Psoas muscle (tissue), 8 donors: ENCODE measurements at places on chromosomes 2 and 18. TPM values are rescaled to one million over a fixed set of nuclear protein-coding genes. Genes with fewer than 3 reads are reported as not detected.

GRCh38 chr2:95346231-95346737 is 49.1 kb downstream of the KCNIP3 start:
- peak; percentile 80 for DNase-seq

DNA sequence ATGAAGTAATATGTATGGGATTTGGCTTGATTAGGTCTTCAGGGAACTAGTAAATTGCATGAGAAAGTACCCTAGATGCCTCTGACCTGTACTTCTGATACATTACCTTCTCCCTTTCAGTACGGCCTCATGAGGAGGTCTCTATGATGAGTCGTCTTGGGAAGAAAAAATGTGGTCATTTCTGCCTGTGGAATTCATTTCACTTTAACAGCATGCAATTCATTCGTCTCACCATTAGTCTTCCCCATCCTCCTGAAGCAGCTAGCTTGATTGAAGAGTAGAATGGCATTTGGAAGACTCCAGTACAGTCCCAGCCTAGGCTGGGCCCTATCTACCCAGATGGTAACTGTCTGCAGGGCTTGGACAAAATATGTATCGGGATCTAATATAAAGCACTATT is 52.2 kb downstream of the TMX3 start:
- no peak for DNase-seq

- peak; percentile 54 for DNase-seq
Observed at GRCh38 chr2:241081643-241082340, 20.3 kb downstream of the MTERF4 start.

DNA sequence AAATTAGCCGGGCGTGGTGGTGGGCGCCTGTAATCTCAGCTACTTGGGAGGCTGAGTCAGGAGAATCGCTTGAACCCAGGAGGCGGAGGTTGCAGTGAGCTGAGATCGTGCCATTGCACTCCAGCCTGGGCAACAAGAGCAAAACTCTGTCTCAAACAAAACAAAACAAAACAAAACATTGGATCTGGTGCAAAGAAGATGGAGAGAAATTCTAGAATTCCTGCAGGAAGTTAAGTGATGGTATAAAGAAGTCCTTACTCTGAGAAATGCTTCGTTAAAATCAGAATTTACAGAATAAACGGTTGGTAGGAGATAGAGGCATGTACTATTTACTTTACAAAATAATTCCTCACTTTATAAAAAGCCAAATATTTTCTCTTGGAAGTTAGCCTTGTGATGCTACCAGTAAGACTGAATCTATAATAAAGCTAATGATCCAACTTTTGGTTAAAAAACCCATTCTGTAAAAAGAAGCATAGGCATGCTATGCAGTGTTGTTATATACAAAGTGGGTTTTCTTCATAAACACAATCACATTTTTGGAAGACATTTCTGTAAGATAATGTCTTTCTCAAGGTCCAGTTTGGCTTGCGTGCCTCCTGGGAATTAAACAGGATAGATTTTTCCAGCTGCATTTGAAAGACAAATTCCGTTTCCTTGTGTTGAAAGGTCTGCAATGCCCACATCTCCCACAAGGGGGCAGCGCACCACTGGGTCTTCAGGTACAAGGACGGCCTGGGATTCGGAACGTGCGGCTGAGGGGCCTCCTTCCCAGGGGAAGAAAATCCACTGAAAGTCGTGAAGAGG is 35.6 kb upstream of the PNO1 start:
- DNase-seq: peak; percentile 86

The SP5 gene
- 0.13 TPM for polyA plus RNA-seq

The MALT1 gene
- polyA plus RNA-seq: 10.3 TPM

The NEU2 gene
- polyA plus RNA-seq: not detected

The ALPP gene
- not detected for polyA plus RNA-seq
